ENCODE measurements at places on chromosomes 16 and 17. TPM values are rescaled to one million over a fixed set of nuclear protein-coding genes. Genes with fewer than 3 reads are reported as not detected.

NFATC2IP gene
- total RNA-seq = 66.3 TPM

GRCh38 chr17:66724581-66725341, 110.2 kb upstream of the CACNG5 start:
- peak; percentile 55 for DNase-seq

- DNase-seq = no peak
These were observed 15.3 kb downstream of the MPP2 start for GRCh38 chr17:43891851-43892646.

DNA sequence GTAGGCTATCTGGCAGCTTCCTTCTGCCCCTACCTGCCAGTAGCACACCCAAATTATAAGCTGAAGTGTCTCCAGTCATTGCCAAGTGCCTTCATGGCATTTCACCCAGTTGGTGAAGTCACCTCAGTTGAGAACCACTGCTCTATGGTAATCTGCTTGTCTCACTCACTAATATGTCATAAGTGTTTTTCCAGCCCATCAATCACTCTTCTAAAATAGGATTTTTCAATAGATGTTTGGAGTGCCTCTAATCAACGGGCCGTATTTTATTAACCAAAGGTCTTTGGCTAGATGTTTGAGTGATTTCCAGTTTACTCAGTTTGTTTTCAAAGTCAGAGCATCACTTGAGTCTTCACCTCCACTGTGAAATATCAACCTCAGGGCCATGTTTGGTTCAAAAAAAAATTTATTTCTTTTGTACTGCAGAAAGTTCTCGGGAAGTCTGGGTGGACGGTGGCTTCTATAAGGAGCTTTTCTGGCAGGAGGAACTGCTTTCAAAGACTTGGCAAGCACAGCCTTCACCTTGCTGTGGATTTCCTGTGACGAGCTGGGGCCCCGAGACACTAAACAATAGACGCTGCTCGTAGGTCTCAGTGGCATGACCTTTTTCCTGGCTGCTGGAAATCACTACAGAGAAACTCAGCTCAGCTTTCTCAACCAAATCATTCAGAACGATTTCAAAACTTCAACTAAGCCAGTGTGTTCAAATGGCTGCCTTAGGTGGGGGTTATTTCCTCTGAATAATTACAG, 95.2 kb upstream of the FOXF1 start:
- no peak for DNase-seq

- no peak for DNase-seq
These were observed 22.4 kb downstream of the LSM12 start for GRCh38 chr17:44044071-44044470.
